ENCODE measurements at places on chromosomes 16 and 17.

DNA sequence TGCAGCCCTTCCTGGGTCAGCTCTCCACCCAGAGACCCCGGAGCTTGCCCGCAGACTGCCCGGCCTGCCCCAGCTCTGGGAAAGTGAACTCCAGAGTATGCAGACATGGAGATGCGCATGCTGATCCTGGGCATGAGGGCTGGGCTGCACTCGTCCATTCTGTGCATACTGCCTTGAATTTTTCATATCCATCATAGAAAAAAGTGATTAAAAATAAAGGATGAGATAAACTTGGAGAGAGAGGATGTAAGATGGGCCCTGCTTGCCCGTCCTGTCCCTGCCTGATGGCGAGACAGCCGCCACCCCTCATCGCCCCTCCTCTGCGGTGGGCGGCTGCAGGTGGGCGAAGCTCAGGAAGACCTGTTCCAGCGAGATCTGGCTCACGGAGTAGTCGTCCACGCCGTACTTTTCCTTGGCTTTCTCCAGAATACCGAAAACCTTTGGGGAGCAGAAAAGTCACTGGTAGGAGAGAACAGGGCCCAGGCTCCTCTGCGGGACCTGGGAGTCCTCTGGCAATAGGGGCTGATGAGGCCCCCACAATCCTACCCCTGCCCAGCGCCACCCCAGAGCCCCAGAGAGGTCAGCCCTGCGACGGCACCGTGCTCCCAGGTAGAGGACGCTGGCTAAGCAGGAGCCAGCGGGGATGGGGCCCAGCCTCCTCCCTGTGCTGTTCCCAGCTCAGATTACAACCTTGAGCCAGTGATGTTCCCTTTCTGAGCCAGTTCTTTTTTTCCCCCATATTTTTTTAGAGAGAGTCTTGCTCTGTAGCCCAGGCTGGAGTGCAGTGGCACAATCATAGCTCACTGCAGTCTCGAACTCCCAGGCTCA lies 8.7 kb upstream of the RNPS1 start:
- DNase-seq = no peak

GRCh38 chr17:60249290-60249826 lies 99.6 kb downstream of the CA4 start:
- DNase-seq = no peak

- DNase-seq = no peak
Measured at GRCh38 chr16:303760-304505, 21.0 kb downstream of the PDIA2 start.

GRCh38 chr16:66289051-66289680 lies 77.3 kb upstream of the CDH5 start:
- DNase-seq = no peak

DNA sequence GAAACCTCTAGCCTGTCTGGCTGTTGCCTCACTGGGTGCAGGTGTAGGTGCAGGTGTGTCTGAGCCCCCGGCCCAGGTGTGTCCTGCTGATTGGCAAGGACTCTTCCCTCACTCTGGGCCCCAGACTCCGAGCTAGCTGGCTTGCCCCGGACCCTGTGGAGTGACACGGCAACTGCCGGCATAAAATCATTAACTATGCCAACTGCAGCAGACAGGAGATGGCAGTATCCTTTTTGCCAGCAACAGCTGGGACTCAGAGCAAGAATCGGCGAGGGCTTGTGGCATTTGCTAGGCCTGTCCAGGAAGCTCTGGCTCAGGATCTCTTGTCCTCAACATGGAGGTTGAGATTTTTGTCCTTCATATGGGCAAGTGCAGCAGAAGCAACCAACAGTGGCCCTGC lies 20.8 kb downstream of the CIAPIN1 start:
- no peak for DNase-seq

DNA sequence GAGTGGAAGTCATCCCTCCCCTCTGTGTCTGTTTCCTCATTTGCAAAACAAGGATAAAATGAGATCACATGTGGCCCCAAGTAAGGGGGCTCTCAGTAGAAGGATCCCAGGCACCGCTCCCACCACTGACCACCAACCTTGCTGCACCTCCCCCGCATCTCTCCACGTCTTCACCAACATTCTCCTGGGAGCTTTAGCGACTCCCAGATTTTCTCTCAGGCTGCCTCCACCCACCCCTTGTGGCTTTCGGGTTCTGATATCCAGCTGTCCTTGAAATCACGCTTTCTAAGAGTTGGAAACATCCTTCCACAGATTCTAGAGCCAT lies 16.4 kb upstream of the NTN1 start:
- DNase-seq = no peak

- DNase-seq = peak; percentile 25
Measured at GRCh38 chr16:30949650-30950515, 1.0 kb downstream of the ORAI3 start.

DNA sequence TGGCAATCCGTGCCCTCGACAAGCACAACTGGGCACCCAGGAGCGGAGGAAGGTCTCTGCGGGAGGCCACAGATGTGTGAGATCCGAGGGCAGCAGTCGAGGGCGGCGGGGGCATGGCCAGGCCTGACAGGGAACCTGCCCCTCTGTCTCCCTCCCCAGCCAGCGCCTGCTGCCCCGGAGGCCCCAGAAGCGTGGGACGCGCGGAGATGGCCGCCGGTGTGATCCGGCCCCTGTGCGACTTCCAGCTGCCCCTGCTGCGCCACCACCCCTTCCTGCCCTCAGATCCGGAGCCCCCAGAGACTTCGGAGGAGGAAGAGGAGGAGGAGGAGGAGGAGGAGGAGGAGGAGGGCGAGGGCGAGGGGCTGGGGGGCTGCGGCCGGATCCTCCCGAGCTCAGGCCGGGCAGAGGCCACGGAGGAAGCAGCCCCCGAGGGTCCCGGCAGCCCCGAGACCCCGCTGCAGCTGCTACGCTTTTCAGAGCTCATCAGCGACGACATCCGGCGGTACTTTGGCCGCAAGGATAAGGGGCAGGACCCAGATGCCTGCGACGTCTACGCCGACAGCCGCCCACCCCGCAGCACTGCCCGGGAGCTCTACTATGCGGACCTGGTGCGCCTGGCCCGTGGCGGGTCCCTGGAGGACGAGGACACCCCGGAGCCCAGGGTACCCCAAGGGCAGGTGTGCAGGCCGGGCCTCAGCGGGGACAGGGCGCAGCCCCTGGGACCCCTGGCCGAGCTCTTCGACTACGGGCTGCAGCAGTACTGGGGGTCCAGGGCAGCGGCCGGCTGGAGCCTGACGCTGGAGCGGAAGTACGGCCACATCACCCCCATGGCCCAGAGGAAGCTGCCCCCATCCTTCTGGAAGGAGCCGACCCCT lies 1.7 kb downstream of the PERCC1 start:
- DNase-seq = no peak

DNA sequence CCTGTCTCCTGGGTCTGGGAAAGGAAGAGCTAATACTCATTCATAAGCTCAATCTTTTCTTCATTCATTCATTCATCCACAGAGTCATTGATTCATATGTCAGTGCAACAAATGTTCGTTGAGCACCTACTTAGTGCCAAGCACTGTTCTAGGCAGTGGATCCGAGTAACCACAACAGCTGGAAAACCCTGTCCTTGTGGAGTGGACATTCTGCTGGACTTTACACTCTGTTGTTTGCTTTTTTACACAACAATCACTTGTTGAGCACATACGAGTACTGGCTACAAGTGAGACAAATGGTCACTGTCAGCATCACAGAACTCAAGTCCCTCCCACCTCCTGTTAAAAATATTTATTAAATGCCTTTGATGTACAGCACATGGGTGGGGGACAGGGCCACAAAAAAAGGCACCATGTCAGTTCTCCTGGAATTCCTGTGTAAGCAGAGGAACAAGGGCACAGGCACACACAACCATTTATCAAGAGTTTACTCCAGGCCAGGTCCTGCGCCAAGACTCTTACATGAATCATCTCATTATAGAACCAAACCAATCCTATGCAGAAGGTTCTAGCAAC lies 46.9 kb downstream of the TEKT5 start:
- DNase-seq = no peak

GRCh38 chr16:56357765-56358322 lies 67.5 kb downstream of the AMFR start:
- DNase-seq = no peak

DNA sequence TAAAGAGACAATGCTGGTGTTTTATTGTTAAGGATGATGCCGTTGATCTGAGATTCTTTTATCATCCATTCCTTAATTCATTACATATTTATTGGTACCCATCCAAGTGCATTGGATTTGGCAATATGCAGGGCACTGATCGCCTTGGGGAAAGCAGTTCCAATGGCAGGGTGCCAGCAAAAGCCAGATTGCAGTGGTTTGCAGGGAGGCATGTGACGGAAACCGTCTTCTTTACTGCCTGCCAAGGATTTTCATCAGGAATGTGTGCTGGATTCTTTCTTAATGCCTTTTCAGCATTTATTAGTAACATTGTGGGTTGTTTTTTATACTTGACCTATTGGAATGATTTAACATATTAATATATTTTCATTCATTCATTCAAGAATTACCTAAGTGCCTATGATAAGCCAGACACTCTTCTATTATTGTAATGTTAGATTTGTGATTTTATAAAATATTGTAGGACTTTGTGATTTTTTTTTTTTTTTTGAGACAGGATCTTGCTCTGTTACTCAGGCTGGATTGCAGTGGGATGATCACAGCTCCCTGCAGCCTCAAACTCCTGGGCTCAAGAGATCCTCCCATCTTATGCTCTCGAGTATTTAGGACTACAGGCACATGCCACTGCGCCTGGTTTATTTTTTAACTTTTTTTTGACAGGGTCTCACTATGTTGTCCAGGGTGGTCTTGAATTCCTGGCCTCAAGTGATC lies 93.4 kb upstream of the TNRC6A start:
- no peak for DNase-seq

GRCh38 chr16:939311-939710 lies 31.5 kb downstream of the LMF1 start:
- DNase-seq = no peak

DNA sequence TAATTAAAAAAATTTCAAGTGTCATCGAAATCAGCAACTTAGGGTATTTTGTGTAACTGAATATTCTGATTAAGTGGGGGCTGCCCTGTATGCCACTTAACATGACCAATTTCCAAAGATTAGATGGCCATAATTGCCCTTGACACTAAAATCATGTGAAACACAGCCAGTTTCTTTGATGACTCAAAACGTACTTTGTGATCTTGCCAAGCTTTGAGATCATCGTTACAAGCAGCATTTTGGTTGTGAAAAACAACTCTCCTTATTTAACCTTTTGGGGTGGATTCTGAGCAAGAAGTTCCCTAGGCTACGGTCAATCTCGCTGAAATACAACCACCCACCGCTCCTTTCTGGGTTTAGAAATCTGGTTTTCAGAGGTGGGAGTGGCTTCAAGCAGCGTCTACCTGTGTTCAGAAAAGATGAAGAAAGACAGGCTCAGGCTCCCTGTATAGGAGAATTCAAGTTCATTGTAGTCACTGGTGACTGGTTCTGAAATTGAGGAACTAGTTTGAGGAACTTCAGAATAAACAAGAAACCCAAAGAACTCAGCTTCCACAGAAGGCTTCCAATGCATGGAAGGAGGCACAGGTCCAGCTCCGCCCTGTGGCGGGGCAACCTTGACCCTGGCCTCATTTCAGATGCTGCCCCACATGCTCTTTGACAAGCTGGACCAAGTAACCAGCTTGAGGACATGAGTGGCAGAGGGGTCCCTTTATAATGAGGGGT lies 9.4 kb downstream of the MAP3K14 start:
- peak; percentile 25 for DNase-seq

GRCh38 chr16:81925016-81925415 lies 86.3 kb downstream of the SDR42E1 start:
- DNase-seq = no peak

- no peak for DNase-seq
Measured at GRCh38 chr16:74931445-74931844, 53.5 kb downstream of the WDR59 start.

- no peak for DNase-seq
Measured at GRCh38 chr16:54174201-54174600, 112.4 kb downstream of the IRX3 start.

DNA sequence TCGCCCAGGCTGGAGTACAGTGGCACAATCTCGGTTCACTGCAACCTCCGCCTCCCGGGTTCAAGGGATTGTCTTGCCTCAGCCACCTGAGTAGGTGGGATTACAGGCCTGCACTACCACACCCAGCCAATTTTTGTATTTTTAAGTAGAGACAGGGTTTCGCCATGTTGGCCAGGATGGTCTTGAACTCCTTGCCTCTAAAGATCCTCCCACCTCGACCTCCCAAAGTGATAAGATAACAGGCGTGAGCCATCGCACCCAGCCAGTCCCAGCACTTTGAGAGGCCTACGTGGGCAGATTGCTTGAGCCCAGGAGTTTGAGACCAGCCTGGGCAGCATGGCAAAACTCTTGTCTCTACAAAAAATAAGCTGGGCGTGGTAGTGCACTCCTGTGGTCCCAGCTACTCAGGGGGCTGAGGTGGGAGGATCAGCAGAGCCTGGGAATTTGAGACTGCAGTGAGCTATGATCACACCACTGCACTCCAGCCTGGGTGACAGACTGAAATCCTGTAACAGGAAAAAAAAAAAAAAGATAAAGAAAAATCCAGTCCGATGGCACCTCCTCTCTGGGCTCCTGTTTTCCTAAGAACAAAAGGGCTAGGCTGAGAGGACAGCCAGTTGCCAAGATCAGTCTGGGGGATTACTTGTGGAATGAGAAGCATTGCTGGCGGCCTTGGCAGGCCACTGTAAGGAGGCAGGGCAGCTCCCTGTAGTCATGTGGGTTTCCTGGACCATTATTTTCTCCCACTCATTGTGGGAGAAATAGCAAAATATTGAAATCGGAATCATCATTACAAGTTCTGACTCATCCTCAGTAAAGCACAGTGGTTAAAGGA lies 3.0 kb upstream of the PIPOX start:
- DNase-seq = no peak

DNA sequence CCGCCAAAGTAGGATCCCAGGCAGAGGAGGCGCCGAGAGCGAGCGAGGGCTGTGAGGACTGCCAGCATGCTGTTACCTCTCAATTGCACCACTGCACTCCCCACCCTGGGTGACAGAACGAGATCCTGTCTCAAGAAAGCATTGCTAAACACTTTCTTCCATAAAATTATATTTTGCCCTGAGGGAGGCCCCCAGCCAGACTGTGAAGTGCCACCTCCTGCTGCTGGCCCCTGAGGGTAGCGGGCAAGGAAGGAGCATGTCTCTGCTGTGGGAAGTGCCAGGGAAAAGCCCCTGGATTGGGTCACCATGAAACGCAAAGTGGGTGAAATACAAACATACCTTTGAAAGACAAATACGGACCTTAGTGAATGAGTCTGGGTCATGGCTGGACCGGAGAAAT lies 78.0 kb upstream of the AMZ2 start:
- DNase-seq = no peak

DNA sequence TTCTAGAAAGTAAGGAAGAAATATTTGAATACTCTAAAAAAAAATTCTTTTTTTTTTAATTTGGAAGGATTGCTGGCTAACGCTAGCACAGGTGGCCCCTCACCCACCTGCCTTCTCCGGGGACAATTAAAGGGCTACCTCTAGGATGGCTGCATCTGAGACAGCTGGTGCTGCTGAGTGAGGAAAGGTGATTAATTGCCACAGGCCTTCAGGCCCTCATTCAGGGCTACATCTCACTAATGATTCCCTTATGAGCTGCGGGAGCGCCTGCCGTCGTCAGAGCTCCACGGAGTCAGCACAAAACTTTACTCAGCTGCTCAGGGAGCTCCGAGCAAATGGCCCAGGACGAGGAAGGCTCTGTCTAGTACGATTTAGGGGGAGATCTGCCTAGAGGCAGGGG lies 27.0 kb upstream of the AKTIP start:
- DNase-seq = no peak

GRCh38 chr16:14268073-14268472 lies 197.0 kb downstream of the MRTFB start:
- no peak for DNase-seq
